Suprapubic skin (tissue), 4 donors: ENCODE measurements at places on chromosomes 7 and 10. TPM values are rescaled to one million over a fixed set of nuclear protein-coding genes. Genes with fewer than 3 reads are reported as not detected.
A peak's percentile ranks its signal among the peaks of the same experiment; 100 is the strongest.

GRCh38 chr10:79412516-79412915, 32.9 kb downstream of the ZCCHC24 start:
- DNase-seq = no peak

- DNase-seq = no peak
Observed at GRCh38 chr10:69682955-69683474, 53.0 kb downstream of the FAM241B start.

The GPC2 gene
- 8.2 TPM for total RNA-seq

DNA sequence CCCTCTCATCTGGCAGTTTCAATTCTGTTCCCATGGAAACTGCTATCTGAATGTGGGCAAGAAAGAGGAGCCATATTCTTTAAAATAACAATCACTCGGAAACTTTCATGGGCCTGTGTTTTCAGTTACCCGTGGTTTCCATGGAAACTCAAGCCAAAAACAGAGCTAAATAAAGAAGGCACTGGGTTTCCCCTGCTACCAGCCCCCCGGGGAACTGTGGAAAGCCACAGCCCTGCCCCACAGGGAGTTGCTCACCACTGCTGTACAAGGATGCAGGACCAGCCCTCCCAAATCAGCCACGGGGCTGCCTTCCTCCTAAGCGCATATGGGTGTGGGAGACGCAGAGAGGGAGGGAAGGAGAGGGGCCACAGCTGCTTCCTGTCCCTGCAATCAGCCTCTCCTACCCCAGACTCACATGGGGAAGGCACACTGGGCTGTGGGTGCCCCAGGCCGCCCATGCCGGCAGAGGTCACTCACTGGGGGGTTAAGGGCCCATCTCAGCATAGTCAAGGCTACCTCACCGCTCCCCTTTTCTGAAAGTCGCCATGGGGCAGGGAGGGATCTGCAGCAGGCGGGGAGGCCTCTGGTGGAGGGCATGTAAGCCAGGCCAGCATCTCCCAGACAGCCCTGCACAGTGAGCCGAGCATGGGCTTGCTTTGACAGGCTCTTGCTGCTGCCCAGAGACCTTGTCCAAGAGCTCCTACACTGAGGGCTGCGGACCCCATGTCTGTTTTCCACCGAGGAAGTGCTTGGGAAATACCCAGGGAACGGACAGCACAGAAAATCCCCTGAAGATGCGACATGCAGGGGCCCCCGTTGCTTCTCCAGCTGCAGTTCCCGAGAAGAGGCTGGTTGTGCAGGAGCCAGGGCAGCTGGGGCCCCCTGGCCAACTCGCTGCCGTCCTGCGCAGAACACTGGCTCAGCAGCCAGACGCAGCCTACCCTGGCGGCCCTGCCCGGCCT, 157.3 kb upstream of the PPP2R2D start:
- peak; percentile 47 for DNase-seq

- no peak for DNase-seq
Observed at GRCh38 chr10:78462726-78463228, 429.1 kb downstream of the RPS24 start.

DNA sequence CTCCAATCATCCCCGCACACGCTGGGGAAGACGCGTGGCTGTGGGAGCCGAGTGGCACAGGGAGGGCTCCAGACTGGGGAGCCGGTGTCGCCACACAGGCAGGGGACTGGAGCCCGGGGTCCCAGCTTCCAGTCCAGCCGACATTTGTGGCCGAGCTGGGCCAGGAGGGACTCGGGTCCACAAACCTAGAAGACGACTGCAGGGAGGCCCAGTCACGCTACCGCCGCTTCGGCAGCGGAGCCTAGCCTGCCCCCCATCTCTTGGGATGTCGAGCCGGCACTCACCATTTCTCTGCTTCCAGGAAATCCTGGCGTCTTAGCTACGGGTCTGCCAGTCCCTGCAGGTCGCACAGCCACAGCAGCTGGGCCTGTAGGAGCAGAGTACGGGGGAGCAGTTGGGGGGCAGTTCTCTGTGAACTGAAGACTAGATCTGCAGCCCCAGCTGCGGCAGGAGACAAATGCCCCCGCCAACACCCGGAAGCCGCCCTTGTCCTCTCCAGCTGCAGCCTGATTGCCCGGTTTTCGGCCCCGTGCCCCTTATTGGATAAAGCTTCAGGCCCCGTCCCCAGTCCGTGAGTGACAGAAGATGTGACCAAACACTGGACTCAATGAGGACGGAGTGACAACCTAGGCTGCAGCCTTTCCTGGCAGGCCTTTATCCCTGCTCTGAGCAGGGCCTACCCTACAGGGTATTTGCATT, 270.7 kb downstream of the ZNF33B start:
- peak; percentile 92 for DNase-seq

DNA sequence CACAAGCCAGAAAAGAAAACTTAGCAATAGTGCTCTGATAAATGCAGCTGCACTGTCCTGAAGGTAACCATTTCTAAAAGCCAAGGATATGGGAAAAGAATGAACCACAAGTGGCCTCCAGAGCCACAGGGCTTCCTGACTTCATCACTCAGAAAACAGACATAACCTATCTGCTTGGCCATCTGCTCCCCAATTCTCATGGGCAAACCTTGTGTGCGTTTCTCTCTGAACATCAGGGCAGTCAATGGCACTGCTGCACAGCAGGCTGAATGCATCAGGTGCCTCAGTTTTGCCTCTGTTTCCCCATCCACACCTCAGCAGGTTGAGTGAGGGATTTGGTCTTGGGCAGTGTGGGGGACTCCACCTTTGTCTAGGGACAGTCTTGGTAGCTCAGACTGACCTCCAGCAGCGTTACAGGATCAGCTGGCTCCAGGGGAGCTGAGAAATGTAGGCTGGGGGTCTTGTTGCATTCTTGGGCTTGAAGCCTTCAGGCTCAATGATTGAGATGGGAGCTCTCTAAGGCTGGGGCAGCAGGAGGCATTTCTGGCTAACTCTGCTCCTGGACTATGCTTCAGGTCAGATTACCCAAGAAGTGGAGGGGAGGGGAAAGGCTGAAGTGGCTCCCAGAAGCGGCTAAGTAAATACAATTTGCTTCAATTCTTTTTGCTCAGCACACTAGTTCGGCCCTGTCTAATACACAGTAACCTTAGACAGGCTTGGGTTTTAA, 23.6 kb upstream of the PDLIM1 start:
- no peak for DNase-seq

- no peak for DNase-seq
Observed at GRCh38 chr10:15545884-15546283, 173.8 kb downstream of the ITGA8 start.

The GRID2IP gene
- 1.0 TPM for total RNA-seq

- no peak for DNase-seq
Observed at GRCh38 chr7:118054529-118054928, 129.4 kb upstream of the LSM8 start.

DNA sequence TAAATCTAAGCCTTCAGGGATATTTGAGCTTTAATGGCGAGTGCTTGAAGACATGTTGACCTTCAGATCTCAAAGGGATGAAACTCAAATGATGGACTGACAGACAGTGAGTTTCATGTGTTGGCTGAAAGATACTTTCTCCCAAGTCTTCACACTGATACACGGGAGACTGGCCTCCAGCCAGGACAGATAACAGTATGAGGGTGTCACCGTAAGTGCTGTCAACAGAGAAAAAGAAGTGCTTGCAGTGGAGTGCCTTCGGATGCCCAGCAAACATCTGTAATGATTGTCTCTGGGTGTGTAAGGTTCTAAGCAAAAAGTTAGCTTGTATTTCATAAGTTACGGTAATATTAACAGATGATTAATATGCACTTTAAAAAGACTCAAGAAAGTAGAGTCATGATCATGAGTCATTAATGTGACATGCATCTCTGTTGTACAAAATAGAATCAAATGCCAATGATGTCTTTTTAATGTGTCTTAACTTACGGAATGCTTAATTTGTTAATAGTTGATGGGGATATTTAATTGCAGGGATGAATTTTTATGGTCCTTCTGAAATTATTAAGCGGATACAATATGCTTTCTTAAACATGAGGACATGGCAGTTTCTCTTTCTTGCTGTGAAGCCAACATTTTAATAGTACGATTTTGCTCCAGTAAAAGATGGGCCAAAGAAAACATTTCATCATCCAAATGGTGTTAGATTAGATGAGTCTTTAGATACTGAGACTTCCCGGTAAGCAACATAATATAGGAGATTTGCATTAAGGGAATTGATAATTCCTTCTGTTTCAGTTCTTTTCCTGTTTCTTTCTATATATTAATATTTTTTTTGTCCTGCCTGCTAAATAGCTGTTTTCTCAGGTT, 292.5 kb downstream of the GALNT17 start:
- DNase-seq = no peak

GRCh38 chr10:124092860-124093773, at the start of gene CHST15:
TSS of gene CHST15 (minus strand) at chr10:124093598. CDS start at chr10:124046212, 47,386 bp downstream.
- no peak for DNase-seq

- no peak for DNase-seq
Observed at GRCh38 chr7:38335128-38335491, 61.7 kb upstream of the TARP start.

- DNase-seq = no peak
Observed at GRCh38 chr7:90621125-90621746, 25.1 kb downstream of the CDK14 start.

The PALD1 gene
- total RNA-seq = 6.6 TPM

GRCh38 chr10:6254201-6254600, 51.5 kb downstream of the PFKFB3 start:
- DNase-seq = no peak

The SPDYE5 gene
- total RNA-seq = not detected

DNA sequence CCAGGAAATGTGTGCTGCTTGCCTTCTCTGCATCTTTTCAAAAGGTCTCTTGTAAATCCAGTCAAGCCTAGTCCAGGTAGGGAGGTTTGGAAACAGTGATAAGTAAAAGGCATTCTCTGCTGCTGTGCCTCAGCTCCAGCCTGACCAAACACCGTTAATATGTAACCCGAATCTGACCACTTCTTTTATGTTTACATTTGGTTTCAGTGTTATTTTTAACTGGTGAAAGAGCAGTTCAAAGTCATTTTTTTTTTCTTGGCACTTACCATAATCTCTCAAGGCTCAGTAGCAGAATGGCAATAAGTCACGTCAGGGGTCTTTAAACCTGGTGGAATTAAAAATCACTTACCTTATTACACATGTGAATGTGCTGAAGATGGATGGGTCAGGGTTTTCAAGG, 216.8 kb downstream of the PTEN start:
- no peak for DNase-seq

- no peak for DNase-seq
Observed at GRCh38 chr10:10014846-10015245, 1002.8 kb upstream of the CELF2 start.

- no peak for DNase-seq
Observed at GRCh38 chr10:112526139-112526538, 79.1 kb downstream of the VTI1A start.

DNA sequence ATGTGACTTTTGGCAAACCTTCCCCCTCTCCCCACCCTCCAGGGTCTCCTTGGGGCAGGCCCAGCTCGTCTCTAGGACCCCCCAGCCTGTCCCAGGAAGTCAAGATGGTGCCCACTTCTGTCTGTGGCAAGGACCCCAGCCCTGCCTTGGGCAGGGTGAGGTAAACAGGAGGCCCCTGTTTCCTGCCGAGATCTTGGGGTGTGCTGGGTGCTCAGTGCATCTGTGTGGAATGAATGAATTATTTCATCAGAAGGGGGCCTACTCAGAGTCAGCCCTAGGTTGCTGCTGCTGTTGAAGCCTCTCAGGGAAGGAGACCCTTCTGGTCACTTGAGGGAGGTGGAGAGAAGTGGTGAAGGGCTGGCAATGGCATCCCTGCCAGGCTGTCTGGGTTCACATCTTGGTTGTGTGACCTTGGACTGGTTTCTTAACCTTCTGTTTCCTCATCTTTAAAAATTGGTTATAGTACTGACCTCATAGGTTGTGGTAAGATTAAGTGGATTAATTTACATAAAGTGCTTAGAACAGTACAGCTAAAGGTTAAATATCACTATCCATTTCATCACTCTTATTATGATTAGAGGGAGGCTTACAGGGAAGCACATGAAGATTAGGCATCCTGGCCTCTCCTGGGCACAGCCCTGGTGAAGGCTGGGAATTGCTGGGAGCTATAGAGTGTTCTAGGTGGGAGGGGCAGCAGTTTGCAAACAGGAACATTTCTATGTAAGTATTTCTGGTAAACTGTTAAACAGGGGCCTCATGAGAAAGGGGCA, 67.7 kb downstream of the ZMIZ1 start:
- no peak for DNase-seq

DNA sequence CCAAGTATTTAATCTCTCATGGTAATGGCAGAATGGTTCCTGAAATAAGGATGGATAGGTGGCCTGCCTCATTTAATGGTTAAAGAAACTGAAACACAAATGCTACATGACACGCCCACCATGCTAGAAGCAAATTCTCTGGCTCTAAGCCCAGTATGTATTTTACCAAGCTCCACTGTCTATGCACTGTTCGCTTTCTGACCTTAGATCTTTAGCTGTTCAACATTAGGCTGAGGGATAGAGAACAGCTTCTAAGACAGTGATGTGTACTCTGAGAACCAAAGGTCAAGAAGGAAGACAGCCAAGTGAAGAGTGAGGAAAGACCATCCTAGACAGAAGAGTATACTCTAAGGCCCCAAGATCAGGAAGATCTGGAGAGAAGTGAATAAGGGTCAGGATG, 26.6 kb downstream of the FAM3C start:
- DNase-seq = no peak
